Right lobe of liver (tissue), 6 donors: ENCODE measurements at places on chromosomes 2 and 18.
A peak's percentile ranks its signal among the peaks of the same experiment; 100 is the strongest.

GRCh38 chr2:173997269-173997668, 32.1 kb upstream of the SP3 start:
- peak; percentile 95 for DNase-seq

- DNase-seq, result no peak
Observed at GRCh38 chr2:171149986-171150693, 10.6 kb downstream of the TLK1 start.

- no peak for DNase-seq
Observed at GRCh38 chr2:225891771-225892170, 492.3 kb downstream of the NYAP2 start.

DNA sequence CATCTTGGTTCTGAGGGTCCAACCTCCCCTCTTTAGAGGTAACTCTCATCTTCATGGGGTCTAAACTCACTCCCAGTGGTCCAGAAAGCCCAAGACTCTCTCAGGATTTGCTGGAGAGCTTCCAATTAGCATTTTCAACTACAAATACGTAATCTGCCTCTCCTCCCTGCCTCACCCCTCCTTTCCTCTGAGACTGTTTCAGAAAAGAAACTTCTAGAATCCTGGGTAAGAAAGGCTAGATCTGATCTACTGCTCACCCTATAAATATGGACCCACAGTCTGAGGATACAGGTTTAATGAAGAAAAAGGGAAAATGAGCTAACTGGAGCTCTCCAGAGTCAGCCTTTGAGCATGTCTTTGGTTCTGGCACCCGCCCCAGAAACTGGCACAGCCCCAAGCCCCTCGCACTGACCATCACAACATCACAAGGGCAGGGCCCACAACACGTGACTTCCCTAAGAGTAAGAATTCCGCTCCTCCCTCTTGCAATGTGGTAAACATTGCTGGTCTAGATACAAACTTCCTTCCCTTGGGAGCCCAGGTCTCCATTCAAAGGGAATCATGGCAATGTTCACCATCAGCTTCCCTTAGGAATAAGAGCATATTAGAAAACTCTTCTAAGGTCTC, 21.7 kb upstream of the IHH start:
- no peak for DNase-seq

- DNase-seq, result no peak
Observed at GRCh38 chr18:50933684-50934083, 34.2 kb upstream of the ELAC1 start.

DNA sequence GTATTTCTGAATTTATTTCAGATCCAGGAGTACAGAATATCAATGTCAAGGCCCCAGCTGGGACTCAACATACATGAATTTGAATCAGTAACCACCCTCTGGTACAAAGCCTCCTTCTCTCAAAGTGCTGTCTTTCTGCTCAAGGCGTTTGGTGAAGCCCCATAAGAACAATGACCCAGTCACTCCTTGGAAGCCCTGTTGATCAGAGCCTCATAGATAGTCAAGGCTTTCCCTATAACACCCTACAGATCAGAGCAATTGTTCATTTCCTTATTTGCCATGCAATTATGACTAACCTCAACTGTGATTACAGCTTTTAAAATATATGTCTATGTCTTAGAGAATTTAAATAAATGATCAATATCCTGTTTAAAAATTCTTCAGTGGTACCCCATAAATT, 159.1 kb upstream of the CREB1 start:
- DNase-seq, result no peak

GRCh38 chr2:125516496-125517109, 1139.4 kb upstream of the GYPC start:
- no peak for DNase-seq

GRCh38 chr2:48584551-48584950, 33.1 kb upstream of the GTF2A1L start:
- no peak for DNase-seq

- DNase-seq, result no peak
Observed at GRCh38 chr2:48572816-48573215, 42.9 kb downstream of the STON1 start.

- DNase-seq, result no peak
Observed at GRCh38 chr2:171436307-171436706, 2.3 kb downstream of the DCAF17 start.

- no peak for DNase-seq
Observed at GRCh38 chr18:79275992-79276391, 119.7 kb upstream of the NFATC1 start.

DNA sequence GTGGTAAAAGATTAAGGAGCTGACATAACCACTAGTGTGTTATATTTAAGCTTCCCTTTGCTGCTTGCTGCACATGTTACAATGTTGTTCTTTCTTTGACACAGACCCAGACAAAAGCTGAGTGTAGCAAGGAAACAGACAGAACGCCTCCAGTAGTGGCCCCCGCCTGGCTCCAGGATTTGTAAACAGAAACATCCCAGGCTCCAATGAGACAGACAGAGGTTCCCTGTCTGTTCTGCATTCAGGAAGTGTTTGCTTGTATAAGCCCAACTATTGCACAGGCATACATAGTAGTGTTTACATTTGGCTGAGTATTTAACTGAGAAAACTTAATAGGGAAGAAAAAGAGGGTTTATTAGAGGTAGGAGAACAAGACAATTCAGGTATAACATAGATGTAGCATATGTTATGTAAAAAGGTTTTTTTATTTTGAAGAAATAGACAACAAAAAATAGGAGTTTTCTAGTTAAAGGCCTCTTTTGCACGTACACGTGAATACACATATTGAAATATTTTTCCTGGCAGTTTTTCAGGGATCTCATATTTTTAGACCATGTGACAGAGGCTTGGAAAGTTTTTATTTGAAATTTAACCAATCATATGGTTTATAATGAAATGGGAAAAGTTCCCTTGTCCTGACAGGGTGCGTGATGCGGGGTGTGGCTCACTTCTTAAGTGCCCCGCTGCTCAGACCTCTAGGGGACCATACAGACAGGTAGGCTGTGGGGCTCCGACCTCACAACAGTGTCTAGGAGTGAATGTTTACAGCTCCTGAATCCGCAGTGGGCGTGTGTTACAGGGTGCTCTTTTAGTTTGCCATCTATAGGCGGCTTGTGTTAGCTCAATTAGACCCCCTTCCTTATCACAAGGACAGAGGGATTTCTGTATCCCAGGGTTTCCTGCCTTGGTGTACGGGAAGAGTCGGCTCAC, 118.4 kb downstream of the BMPR2 start:
- DNase-seq, result no peak

DNA sequence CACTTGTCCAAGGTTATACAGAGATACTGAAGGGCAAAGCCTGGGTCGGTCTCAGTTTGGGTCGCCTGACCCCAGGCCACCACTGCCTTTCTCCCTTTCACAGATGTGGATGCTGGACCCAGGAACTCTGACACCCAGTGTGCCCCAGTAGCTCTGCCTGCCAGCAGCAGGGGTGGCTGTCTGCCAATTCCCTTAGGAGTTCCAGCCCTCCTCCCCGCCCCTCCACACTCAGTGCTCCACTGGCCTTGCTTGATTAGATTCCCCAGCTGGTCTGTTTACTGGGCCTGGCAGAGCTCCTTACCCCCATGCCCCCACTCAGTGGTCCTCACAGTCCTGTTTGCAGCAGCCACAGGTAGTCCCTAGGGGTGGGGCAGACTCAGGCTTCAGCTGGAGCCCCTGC, 75.5 kb downstream of the NPAS2 start:
- peak; percentile 87 for DNase-seq

DNA sequence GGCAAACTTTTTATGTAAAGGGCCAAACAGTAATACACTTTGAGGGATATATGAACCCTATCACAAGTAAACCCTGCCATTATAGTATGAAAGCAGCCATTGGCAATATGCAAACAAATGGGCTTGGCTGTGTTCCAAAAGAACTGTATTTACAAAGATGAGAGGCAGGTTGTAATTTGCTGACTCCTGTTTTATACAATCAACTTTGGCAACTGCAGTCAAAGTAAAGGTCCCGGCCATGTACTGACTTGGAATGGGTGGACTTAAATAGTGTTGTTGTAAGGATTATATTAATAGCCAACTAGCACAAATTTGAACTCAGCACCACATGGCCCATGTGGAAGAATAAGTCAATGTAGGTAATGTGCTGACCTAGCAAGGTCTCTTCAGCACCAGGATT, 223.4 kb downstream of the WDPCP start:
- DNase-seq, result no peak

DNA sequence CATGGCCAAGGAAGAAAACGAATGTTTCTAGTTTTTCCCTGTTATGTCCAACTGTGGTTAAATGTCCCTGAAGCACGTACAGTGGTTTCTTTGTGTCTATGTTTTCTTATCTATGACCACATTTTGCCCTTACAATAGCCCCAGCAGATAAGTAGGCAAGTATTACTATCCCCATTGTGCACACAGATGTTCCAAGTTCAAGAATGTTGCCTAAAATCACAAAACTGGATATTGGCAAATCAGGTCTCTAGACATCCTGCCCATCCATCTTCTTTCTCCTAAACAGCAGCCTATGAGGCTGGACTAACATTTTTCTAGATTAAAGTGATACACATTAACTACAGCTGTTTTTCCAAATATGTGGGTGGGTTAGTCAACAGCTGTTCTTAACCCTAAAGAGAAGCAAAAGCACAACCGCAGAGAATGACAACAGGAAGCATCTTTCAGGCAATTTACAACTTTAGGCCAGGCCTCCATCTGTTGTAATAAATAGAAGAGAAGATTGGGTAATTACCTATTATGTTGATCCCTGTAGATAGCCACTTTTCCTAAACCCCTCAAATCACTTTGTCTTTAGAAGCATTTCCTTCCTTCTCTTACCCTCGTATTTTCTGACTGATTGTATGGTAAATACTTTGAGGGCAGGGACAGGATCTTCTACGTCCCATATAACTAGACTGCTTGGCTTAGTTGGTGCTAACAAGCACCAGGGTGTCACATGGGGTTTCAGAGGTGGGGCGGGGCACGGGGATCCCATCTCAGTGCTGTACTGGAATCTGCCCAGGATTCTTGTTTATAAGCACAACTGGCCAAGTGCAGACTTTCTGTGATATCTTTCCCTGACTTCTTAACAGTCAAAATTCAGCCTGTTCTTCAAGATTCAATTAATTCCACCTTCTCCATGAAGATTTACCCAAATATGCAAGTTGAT, 132.1 kb upstream of the SETBP1 start:
- no peak for DNase-seq

- DNase-seq, result no peak
Observed at GRCh38 chr18:10035281-10035991, 121.6 kb downstream of the VAPA start.

GRCh38 chr2:235811446-235812184, 317.8 kb downstream of the AGAP1 start:
- no peak for DNase-seq

GRCh38 chr2:239222312-239222660, 178.5 kb downstream of the HDAC4 start:
- no peak for DNase-seq

DNA sequence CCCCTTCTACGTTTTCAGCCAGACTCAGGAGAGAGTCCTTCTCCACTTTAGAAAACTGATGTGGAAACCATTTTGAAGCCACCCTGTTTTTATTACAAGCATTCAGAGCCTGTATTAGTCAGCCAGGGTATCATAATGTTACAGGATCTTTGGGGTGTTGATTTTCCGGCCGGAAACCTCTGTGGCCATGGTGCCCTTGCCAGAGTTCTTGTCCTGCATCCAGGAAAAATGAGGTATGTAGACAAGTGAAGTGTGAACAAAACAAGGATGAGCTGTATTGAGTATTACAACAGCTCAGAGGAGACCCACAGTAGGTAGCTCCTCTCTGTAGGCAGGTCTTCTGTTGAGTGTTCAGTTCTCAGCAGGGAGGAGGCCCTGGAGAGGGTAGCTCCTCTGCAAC, 241.0 kb upstream of the COPS8 start:
- no peak for DNase-seq

- no peak for DNase-seq
Observed at GRCh38 chr2:56288838-56289580, 105.2 kb downstream of the CCDC85A start.

DNA sequence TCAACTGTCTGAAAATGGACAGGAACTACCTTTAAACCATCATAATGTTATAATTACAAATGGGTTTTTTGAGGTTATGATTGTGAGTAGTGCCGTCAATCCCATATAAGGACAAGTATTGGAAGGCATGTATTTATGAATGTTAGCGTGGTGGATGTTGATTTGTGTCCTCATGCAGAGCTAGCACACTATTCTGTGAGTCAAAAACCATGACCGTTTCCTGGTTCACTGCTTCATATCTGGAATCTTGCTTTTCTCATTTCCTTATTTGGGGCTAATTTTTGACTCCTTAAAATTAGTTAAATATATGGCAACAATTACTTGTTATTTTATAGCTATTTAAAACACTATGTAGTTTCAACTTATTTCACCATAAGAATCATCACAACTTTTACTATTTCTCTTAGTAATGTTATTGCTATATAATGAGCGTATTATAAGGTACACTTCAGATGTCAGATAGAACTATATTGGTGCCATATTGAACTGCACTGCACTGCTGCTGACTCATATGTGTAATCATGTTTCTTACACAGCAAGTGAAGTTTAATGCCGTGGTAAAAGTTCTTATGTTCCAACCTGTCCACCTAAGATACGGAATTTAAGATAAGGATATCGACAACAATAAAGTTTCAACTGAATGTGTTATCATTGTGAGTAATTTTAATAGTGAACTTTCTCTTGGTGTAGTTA, 192.8 kb downstream of the PTGR3 start:
- DNase-seq, result no peak

DNA sequence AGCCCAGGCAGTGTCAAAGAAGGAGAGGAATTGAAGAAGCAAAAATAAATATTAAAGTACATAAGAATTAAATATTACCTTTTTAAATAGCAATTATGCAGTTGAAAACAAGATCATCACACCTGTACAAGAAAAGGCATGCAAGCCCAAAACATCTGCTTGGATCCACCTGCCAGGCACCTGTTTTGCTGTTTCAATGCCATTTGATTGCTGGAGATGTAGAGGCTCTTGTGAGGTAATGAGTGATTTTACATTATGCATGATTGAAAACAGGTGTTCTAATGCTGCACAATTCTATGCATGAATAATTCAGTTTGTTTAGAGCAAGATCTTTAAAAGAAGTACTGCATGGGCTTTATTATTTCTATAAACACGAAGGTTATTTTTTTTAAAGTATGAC, 700.6 kb upstream of the ZEB2 start:
- DNase-seq, result no peak

GRCh38 chr2:48395658-48396057, 134.3 kb upstream of the STON1 start:
- DNase-seq, result no peak

GRCh38 chr18:34600874-34601656, 109.0 kb upstream of the DTNA start:
- no peak for DNase-seq

DNA sequence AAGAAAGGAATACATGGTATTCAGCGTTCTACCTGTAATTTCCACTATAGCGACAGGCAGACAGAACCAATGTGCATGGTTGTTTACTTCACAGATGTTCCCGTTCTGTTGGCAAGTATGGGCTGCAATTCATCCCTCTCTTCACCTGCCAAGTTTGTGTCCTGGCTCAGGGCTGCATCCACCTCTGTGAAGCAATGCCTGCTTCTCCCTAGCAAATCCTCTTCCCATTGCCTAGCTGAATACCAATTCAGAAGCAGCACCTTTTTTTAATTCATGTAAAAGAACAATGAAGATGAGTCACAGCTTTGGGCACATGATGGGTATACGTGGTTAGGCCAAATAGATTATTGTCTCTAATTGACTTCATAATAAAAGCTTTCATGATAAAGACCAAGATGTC, 54.7 kb upstream of the LRATD1 start:
- DNase-seq, result peak; percentile 47
